ENCODE measurements at places on chromosomes 7 and 10.

DNA sequence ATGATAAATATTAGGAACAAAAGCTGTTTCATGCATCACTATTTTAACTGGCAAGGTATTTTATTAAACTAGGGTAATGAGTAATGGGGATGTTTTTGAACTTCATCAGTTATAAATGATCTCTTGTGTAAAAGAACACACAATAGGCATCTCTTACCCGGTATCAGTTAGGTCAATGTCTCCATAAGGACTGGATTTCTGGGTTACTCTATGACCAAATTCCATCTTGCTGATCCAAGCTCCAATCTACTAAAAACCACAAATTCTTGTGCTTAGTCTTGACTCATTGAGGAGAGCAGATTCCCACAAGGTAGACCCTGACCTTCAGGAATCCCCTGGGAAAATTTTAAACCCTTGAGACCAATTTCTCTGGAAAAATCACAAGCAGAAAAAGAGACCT, 1167.7 kb downstream of the XPNPEP1 start:
- no peak for DNase-seq

DNA sequence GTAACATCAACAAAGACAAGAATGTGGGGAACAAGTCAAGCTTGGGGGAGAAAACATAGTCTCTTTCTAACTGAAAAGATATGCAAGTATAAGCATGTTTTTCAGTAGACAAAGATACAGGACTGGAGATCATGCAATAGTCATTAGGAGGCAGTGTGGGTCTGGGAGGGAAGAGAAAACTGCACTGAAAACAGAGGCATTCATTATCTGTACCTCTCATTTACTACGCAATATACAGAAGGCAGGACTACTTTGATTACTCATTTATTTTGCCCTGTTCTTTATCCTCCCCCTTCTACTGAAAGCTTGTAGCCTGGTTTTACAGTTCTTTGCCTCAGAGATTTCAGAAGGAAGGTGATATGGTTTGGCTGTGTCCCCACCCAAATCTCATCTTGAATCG, 341.2 kb downstream of the CRPPA start:
- DNase-seq = no peak

DNA sequence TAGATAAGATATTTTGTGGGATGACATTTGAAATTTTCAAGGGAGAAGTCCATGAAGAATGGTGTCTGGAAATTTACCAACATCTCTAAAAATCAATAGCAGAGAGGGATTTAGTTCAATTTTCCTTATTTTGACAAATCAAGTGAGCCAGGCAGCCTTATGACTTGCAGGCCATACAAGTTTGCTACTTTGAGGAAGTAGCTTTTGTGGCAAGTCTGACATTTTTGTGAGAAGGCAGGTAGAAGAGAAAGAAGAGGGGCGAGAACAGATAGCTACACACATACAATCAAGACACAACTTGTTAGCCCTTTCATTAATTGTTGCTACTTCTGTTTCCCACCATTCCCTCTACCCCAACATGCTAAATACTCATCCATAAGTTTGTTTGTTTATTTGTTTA, 74.5 kb upstream of the OIT3 start:
- DNase-seq = no peak

DNA sequence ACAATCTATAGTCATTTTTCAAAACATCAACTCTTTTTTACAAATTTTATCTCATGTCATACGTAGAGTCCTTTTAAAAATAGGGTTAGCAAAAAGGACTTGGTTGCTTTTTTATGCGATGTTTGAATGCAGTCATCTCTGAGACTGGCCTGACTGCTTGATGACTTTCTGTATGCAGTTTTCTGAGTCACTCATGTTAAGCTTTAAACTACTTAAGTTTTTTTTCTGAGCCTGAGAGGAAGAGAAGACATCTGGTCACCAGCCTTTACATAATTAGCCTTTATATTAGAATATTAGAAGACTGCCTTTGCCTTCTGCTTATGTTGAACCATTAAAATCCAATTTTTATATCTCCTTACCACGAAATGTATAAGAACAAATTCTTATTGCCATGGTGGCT, 834.4 kb upstream of the MBL2 start:
- no peak for DNase-seq

DNA sequence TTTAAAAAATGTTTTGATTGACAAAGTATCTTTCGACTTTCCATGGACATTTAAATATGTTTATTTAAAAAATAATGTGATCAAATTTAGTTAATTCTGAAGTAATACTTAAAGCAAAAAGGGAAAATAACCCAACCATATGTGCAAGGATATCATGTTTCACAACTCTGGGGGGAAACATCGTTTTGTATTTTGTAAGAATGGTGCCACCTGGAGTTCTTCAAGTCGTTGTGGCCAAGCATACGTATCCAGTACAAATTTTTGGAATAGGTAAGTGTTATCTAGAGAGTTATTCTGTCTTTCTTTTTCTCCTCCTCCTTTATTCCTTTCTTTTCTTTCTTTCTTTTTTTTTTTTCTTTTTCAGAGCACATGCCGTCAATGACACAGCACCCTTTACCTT, 176.2 kb upstream of the CSTF2T start:
- no peak for DNase-seq
